Upper lobe of right lung (tissue), 1 donor: ENCODE measurements at places on chromosomes 3 and 15. TPM values are rescaled to one million over a fixed set of nuclear protein-coding genes. Genes with fewer than 3 reads are reported as not detected.

RASA2 gene
- 30.3 TPM for total RNA-seq

- H3K4me3 ChIP-seq: no peak overlapping the region
- H3K27ac ChIP-seq: no peak overlapping the region
- H3K36me3 ChIP-seq: no peaks in the 10 kb centered on the region
- no peaks in the 10 kb centered on the region for H3K4me1 ChIP-seq
- DNase-seq: no peak
Measured at GRCh38 chr3:142987080-142987700, 14.2 kb upstream of the U2SURP start.

- no peaks in the 10 kb centered on the region for H3K27me3 ChIP-seq
- no peak for DNase-seq
- H3K27ac ChIP-seq: no peak overlapping the region
- peaks cover 4% of the 10 kb centered on the region for H3K4me1 ChIP-seq
- no peaks in the 10 kb centered on the region for H3K36me3 ChIP-seq
Measured at GRCh38 chr3:172702256-172702655, 8.6 kb downstream of the NCEH1 start.

- no peaks in the 10 kb centered on the region for H3K27me3 ChIP-seq
- H3K27ac ChIP-seq: no peak overlapping the region
- H3K4me1 ChIP-seq: no peaks in the 10 kb centered on the region
- no peak for DNase-seq
- no peaks in the 10 kb centered on the region for H3K36me3 ChIP-seq
Measured at GRCh38 chr3:143396790-143397189, 277.2 kb downstream of the CHST2 start.

DNA sequence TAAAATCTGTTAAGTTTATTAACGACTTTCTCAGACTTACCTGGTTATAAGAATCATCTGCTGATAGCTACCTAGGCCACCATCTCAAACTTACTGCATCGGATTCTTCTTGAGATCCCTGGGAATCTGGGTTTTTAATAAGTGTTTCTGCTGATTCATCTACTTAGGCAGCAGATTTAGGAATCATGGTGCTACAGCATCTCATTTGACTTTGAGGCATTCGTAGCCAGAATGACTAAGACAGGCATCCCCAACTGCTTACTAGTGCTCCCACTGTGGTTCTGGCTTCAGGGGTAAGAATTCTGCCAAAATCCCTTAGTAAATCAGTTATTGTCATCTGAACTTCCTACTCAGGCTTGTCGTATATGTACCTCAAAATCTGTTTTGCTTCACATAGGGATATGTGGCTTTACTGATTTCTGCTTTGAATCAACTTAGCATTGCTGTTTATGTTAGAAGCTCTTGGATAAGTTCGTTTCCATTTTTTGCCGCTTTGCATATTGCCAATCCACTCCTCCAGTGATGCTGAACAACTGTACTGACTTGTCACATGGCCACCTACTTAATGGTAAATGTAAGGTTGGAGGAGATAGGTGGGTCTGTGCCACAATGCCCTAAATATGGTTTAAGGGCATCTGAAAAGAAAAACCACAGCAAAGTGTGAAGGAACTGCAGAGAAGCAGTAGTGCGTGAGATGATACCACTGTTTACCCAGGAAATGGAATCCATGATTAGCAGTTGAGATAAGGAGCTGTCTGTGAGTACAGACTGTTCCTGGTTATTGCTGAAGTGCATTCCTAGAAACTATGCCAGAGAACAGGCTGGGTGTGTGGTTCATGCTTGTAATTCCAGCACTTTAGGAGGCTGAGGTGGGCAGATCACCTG lies 60.3 kb downstream of the MAP6D1 start:
- H3K4me1 ChIP-seq: peaks cover 28% of the 10 kb centered on the region
- H3K27me3 ChIP-seq: no peaks in the 10 kb centered on the region
- peaks cover 30% of the 10 kb centered on the region for H3K36me3 ChIP-seq
- no peak for DNase-seq

DNA sequence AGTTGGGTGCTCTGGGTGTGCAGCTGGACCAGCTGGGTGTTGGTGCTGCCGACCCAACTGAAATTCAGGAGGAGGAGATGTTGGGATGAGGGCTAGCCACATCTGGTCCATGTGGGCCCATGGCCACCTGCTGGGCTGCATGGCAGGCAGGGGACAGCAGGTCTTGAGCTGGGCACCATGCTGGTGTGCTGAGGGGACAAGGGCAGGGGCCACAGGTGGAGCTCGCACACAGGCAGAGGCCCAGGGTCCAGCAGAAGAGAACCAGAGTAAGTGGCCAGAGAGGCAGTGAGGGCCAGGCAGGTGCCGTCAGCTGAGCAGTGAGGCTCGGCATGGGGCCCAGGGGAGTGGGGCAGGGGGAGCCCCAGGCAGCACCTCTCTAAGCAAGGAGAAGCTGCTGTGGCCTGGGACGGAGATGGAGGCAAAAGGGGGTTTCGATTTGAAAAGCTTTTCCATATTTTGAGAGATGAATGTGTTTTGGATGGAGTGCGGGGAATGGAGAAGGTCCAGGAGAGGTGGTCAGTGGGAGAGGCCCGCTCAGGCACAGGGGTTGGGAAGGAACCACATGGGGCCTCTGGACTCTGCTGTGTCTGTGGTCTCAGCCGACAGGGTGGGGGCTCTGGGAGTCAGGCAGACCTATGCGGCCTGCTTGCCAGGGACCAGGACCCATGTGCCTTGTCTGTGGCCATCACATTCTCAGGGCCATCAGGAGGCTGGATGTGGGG lies 30.5 kb upstream of the PLXNA1 start:
- no peak overlapping the region for H3K4me3 ChIP-seq
- no peaks in the 10 kb centered on the region for H3K36me3 ChIP-seq
- DNase-seq: peak; percentile 51
- H3K27ac ChIP-seq: no peak overlapping the region

DNA sequence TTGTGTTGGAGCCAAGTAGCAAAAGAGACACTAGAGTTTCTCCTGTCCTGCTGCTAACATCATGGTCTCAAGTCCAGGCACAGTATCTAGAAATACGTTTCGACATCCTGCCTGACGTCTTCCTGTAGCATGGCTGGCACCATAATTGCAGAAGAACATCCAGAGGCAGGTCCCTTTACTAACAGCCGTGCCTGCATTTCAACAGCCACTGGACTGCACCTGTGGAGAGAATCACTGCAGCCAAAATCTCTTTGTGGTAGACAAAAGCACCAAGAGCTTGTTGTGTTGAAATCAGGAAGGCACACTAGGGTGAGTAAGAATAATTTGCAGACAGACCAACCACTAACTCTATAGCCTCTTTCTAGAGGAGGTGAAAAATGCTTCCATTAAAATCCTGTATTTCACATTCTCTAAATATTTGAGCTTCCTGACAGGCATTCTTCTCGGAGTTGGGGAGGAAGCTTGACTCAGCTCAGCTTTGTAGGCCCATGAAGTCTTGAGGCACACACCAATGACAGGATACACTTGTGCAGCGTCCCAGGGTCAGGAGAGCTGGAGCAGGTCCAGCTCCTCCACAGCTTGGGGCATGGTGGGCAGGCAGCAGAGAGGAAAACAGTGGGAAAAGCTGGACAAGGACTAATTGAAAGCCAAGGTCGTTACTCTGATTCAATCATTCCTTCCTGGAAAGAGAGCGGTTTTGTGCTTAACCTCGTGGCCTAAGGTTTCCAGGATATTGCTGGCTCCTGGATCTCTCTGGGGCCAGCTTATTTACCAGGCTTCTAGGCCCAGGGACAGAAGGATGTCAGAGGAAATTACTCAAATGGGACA lies 244.9 kb downstream of the FAM43A start:
- H3K27ac ChIP-seq: no peak overlapping the region
- no peaks in the 10 kb centered on the region for H3K27me3 ChIP-seq
- no peaks in the 10 kb centered on the region for H3K36me3 ChIP-seq
- DNase-seq: no peak
- H3K4me1 ChIP-seq: peaks cover 38% of the 10 kb centered on the region

DNA sequence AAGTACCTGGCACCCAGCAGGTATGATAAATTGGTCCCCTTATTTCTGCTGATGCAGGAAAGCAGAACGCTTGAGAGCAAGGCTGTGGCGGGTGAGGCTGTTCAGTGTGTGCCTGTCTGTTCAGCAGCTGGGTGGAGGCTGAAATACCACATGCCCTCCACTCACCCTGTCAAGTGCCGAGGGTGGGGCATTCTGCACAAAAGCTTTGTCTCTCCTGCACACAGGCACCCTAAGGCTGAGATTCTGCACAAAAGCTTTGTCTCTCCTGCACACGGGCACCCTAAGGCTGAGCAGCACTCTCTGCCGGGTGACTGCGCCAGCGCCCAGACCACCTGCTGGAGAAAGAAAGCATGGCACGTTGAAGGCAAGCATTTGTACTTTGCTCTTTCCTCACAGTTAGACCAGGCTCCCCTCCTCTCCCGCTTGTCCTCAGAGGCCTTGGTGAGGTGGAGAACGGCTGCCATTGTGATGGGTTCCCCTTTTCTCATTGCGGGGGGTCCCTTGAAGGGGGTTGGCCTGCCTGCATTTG lies 97.5 kb downstream of the BDH1 start:
- peak; percentile 68 for DNase-seq
- peaks cover 6% of the 10 kb centered on the region for H3K4me1 ChIP-seq
- H3K4me3 ChIP-seq: peak overlapping the region; percentile 8
